SIG-M5 (cell line): ENCODE measurements at places on chromosomes 16 and 17.

DNA sequence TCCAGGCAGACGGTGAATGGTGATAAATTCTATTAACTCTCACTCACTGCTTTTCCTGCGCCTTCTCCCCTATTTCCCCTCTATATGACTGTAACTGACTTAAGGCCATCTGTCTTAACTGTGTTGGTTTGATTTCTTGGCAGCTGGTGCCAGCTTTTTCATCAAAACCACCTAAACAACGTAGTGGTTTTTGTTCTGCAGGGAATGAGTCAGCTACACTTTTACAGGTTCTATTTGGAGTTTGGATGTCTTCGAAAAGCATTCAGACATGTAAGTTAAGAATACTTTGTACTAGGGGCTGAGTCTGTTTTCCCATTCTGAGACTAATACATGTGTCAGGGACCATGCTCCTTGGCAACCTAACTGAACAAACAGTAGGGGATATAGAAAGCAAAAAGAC is 8.5 kb downstream of the REXO5 start:
- DNase-seq = no peak

DNA sequence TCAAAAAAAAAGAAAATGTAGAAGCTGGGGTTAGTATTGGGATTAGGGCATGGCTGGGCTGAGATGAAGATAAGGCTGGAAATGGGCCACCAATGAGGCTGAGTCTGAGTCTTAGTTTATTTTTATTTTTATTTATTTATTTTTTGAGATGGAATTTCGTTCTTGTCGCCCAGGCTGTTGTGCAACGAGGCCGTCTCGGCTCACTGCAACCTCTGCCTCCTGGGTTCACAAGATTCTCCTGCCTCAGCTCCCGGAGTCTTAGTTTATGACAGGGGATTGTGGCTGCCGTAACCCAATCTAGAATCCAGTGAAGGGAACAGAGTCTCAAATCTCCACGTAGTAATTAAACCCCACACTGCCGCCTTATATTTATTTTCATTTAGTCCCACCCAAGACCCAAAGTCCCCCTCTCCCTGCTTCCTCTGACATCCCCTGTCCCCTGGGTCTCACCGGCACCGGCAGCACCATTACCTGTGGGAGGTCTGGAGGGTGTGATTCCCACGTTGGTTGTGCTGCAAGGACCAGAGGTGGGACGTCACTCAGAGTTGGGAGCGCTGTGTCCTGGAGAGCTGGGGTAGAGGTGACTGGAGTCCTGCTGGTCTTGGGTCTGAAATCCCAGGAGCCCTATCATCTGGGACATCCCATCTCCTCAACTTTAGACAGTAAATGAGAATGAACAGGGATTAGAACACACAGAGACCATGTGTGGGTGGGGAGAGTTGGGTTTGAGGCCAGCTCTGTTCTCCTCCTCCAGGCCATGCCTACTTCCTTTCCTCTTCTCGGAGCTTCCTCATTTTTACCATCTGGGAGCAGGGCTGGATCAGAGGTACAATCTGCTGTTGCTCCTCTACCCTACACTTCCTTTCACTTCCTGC is at the start of gene CLEC10A:
Gene CLEC10A (minus strand): TSS at position 671 of the 875 bp plus-strand sequence. CDS start 1,439 bp downstream, outside the sequence.
- DNase-seq = no peak

- no peak for DNase-seq
These were observed 45.1 kb downstream of the IRX6 start for GRCh38 chr16:55369151-55369550.

GRCh38 chr17:68595986-68596385 is 5.2 kb downstream of the FAM20A start:
- DNase-seq = no peak

GRCh38 chr16:11144122-11144521 is 111.9 kb downstream of the SOCS1 start:
- DNase-seq = no peak

- DNase-seq = no peak
These were observed 14.4 kb downstream of the CA4 start for GRCh38 chr17:60164164-60164563.

DNA sequence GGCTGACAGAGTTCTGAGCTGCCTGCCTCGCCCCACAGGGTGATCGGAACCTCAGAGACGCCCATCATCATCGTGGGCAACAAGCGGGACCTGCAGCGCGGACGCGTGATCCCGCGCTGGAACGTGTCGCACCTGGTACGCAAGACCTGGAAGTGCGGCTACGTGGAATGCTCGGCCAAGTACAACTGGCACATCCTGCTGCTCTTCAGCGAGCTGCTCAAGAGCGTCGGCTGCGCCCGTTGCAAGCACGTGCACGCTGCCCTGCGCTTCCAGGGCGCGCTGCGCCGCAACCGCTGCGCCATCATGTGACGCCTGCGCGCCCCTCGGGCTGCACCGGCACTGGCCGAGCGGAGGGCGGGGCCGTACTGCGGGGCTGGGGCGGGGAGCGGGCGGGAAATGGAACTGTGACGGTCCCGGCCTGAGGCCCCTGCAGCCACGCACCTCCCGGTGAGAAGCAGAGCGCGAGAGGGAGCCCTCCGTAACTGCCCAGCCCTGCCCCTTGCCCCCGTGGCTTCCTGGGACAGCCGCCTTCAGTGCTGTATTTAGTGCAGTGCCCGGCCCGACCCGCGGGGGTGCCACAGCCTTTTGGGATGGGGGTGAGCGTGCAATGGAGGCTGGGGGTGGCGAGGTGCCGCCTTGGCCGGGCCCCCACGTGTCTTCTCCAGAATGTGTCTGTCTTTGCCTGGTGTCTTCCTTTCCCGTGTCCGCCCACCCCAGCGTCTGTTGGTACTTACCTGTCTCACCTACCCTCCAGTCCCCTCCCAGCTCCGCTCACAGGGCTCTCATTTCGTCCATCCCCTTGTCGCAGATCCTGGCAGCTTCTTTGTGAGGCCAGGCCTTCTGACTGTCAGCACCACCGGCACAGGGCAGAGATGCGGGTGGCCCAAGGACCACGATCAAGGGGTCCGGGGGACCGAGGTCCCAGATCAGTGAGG is 9.8 kb downstream of the RASL10B start:
- DNase-seq = no peak

DNA sequence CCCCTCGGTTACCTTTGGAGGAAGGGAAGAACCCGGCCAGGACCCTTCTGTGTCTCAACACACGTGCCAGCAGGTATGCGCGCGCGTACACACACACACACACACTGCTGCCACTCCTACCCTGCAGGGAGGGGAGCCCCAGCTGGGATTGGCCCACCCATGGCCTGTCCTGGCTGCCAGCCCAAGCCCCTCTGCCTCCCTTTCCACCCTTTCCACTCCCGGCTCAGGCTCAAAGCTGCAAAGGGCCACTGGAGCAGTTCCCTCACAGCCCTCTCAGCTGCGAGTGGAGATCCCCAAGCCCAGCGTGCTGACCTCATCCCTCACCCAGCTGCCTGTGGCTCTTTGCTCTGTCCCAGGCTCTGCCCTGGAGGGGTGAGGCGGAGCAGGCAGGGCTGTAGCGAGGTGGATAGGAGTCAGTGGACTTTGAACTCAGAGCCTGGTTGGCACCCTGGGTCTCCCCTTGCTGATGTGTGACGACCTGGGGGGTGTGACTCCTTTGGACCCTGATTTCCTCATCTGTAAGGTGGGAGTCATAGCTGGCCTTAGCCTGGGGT is 14.5 kb downstream of the KIF19 start:
- DNase-seq = no peak

DNA sequence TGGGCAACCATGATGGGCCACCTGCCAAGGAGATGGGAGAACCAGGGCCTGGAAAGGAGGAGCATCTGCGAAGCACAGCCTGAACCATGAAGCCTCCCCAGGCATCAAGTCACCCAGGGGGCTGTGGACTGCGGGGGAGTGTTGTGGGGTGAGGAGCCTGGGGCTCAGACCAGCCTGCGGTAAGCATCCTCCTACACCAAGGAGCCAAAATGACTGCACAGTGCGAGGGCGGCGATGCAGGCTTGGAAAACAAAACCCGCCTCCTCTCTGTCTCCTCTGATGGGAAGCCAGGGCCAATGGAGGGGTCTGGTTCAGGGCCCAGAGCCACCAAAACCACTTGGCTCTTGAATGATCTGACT is 18.1 kb upstream of the MAF start:
- DNase-seq = no peak

DNA sequence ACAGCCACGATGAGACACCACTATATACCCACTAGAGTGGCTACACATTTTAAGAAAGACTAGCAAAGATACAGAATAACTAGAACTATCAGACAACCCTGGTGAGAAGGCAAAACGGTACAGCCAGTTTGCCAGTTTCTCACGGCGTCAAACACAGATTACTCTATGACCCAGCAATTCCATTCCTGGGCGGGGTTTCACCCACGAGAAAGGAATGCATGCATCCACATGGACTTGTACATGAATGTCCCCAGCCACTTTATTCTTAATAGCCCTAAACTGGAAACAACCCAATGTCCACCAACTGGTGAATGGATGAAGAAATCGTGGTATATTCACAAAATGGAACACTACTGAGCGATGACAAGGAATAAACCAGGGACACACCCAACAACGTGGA is 74.5 kb downstream of the MYH10 start:
- DNase-seq = no peak

DNA sequence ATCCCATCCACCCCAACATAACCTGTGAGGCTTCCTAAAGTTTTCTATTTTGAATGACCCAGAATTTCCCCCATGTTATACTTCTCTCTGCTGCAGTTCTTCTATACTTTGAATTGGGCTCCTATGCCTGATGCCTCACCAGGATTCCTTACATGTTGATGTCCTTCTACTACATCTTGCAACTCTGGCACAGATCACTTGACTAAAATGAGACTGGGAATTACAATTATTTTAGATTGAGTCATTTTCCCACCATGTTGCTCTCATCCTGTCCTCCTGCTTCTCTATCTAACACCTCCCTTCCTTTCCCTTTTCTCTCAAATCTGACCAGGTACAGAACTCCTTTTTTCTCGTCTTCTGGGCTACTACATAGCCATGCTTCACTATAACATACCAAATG is 314.0 kb upstream of the KCNJ16 start:
- no peak for DNase-seq

DNA sequence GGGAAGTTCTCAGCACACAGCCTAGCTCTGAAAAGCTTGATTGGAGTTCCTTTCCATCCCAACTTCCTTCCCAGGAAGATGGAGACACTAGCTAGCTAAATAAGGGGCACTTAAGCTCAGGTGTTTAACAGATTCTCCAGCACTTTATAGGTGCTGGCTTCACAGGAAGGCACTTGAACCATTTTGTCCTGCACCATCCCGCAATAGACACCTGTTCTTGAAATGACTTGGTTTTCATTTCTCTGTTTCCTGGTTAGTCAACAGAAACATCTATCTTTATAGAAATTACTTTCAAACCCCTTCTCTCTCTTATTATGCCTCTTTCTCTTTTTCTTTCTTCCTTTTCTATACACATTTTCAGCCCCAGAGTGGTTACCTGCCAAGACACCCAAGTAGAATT is 409.9 kb upstream of the ZFHX3 start:
- no peak for DNase-seq

GRCh38 chr16:27448532-27449433 is 46.8 kb downstream of the IL21R start:
- no peak for DNase-seq

GRCh38 chr17:79066963-79067362 is 7.7 kb upstream of the ENGASE start:
- DNase-seq = no peak

- DNase-seq = no peak
These were observed 2.0 kb downstream of the TRIM47 start for GRCh38 chr17:75876190-75876937.

DNA sequence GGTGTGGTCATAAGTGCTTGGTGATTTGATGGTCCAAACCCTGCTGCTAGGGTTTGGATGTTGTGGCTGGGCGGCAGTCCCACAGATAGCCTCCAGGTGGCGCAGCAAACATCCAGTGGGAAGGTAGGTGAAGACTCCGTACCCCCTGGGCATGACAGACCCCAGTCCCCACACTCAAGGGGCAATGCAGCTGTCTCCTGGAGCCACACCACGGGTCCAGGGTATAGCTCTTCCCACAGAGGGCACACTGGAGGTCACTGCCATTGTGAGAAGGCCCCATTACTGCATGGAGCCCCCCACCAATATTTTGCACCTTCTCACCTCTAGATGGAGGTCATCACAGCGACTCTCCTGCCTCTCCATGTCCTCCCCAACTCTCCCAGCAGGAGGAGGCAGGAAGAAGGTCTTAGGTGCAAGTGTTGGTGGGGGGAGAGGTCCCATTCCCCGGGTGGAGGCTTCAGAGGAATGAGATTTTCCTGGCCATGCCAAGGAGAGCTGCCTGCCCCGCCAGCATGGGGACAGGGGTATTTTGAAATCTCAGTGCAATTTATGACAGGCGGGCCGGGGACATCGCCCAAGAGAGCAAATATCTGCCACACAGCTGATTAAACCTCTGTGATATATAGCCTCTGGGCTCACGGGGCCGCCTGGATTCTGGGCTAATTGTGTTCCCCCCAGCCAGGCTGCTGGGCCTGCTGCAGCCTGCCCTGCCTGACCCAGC is 17.1 kb upstream of the C17orf113 start:
- DNase-seq = no peak

DNA sequence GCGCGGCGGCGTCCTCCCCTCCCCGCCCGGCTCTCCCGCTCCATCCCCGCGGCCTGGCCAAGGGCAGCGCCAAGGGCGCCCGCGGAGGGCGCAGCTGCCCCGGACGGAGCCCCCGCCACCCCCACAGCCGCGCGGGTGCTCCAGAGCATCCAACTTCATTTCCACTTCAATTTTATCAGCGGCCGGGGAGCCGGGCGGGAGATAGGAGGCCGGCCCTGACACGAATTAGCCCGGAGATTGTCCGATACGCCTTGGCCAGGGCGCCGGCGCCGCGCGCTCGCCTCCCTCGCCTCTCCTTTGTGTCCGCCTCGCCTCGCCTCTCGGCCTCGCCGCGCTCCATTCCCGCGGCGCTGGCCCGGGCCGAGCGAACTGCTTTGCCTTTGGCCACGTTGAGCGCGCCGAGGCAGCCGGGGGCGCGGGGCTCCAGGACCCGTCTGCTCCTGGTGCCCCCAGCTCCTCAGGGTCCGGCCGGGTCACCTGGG is 129.1 kb upstream of the LHX1 start:
- no peak for DNase-seq

DNA sequence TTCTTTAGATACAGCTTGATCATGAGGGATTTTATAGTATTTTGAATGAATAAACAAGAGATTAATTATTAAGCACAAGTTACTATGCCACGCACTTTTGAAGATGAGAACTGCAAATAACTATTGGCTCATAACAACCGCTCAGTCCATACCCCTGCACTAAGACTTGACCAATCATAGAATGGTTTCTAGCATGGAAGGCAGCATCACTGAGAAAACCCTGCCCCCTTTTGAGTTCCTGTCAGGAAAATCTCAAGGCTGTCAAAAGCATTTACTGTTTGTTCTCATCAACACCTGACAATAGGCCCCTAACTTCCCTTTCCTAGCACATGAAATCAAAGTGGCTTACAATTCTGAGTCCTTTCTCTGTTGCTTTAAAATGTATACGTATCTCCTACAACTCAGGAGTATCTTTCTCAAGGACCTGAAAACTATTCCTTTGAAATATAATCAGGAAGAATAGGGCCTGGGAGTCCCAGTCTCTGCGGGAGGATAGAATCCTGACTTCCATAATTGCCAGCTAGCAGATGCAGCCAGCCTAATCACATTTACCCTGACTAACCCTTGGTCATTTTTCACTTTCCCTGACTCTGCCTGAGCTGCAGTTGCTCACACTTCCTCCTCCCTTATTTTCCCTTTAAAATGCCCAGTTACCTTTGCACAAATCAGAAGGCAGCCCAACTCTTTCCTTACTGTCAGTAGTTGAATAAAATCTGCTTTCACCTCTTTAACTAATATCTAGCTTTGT is 9.1 kb upstream of the MMD start:
- no peak for DNase-seq
